ENCODE measurements at places on chromosomes 3 and 15. TPM values are rescaled to one million over a fixed set of nuclear protein-coding genes. Genes with fewer than 3 reads are reported as not detected.

DNA sequence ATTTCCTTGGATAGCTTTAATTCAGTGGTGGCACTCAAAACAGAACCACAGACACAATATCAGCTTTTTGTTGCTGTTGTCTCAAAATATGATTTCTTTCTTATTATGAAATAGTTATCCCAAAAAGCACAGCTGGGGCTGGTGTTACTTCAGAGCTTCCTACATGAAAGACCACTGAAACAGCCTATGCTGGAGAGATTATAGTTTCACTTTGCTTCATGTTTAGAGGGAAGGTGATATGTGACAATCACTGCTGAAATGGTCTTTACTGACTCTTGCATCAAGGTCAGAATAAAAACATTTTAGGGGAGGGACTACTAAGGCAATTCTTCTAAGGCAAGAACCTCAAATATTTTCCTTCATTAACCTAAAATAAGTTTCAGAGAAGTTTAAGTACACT, 190.7 kb downstream of the TNIK start:
- no peak for DNase-seq

DNA sequence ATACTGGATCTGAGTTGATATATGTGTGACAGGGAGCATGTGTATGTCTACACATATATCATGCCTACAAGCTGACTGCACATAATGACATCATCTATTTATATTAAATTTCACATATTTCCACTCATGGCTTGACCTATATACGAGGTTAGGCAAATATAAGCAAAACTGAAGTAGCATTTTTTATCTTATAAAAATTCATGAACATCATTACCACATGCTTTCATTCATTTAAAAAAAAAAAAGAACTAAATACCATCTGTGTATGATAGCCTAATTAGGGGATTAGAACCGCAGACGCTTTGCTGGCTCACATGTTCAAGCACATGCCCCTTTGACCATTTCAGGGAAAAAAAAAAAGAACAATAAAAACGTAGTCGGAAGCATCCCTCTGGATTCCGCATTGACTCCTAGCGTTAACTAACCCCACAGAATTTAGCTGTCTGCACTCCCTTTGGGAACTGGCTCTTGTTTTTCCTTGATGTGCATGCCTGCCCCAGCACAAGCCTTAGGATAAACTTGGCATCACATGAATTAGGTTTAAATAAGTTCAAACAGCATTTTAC, 888.4 kb downstream of the ROBO1 start:
- DNase-seq = no peak

DNA sequence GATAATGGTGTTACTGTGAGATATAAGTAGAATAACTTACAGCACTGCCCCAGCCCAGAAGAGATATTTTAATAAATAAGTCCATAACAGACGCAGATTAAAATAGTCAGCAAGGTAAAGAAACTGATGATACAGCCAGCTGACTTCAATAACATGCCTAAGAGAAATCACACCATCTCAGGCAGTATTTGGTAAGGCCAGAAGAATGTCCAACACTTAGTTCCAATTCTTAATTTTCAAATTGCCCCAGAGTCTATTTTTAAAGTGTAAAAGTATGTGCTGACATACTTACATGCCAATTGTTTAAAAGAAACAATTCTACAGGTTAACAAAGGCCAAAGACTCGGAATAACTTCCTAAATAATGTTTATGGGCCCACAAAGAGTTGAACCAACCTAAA, 1.6 kb downstream of the GNB4 start:
- no peak for DNase-seq

DNA sequence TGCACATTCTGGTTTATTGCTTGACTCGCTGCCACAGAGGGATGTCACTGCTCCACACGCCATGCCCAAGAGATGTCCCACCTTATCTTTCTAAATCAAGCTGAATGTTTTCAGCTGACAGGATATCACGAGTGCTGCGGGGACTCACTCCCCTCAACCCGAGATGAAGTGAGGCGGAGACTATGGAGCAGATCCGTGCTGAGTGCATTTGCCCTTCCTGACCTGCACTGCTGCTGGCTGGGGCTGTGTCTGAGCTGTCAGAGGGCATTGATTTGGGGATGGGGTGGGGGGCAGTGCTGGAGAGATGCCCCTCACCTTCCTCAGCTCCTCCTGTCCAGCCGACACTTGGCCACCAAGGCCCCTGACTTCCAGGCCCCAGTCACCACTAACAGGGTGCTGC, 40.5 kb upstream of the CSPG4 start:
- DNase-seq = no peak

DNA sequence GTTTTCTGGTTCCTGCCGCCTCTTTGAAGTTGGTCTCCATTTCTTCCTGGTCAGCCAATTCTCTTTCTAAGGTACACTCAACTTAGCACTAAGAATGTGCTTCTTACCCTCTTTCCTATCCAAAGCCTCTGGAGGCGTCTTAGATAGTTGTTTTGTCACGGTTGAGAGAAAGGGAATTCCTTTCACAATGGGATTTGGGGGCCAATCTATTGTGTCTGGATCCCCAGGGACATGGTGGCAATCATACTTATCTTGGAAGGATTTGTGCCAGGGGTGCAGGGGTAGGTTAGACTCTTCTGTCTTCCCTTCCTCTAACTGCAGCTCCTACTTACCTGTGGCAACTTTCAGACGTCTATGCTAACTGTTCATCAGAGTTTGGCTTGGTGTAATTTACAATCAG, 287.1 kb downstream of the SOX2 start:
- no peak for DNase-seq

DNA sequence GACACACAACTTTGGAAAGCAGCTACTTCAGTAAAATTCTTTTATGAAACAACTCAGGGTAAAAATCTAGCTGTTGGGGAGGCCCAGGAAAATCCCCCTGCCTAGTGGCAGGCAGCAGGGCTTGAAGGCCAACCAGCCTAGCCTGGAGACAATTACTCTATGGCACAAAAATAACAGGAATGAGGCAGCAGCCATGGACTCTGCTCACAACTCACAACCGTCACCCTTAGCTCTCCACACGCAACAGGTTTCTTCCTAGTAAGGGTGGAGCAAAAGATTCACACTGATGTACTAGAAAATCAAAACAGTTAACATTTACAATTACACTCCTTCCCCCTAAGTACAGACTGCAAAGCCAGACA, 530 bp upstream of the FBXL22 start:
- DNase-seq = no peak

- no peak for DNase-seq
Observed at GRCh38 chr3:15007681-15008141, 57.4 kb downstream of the MRPS25 start.

- no peak for DNase-seq
Observed at GRCh38 chr3:6571448-6571847, 289.5 kb upstream of the GRM7 start.

DNA sequence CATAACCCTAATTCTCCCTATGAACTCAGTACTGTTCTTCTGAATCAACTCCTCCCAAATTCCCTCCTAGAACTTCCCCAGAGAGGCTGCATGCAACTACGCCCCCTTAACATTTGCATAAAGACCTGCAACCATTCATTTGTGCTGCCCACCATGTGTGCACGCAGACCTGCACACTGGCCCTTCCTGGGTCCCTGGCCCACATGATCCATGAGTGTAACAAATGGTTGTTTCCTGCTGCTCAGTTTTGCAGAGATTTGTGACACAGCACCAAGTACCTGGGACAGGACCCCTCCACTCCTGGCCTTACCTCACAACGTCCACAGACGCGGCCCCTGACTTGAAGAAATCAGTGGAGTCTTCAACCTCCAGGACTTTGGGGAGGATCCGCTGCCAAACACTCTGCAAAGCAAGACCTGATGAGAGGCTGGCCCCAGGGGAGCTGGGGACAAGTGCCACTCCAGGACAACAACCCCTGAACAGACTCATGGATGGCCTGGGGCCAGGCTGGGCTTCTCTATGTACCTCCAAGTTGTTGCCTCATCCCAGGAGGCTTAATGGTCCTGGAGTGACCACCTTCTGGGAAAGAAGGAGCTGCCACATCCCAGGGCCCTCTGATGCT, 33.8 kb downstream of the ALDH1L1 start:
- DNase-seq = peak; percentile 22

DNA sequence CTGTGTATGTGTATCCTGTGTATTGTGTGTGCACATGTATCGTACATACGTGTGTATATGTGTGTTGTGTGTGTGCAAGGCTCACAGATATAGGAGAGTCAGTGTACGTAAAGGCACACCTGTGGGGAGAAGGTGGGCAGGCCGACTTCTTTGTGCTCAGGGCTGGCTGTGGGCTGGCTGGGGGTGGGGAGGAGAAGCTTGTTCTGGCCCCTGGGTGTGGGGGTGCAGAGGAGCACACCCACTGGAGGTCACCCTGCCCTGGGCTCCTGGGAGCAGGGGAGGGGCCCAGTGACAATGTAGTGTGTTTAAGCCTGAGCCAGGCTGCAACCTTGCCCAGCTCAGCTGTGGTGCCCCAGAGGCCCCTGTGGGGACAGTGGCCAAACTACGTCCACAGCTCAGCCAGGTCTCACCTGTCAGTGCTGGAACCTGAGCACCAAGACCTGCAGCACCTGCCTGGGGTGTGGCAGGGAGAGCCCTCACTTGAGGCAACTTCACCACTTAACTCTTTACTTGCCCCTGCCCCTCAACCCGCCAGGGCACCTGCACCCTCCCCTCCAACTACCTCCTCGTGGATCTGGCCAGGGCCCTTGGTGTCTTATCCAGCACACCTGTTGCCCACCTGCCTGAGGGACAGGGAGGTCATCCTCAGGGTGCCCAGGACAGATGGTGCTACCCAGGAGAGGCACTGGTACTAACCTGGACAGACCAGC, 2.6 kb upstream of the HHATL start:
- no peak for DNase-seq

DNA sequence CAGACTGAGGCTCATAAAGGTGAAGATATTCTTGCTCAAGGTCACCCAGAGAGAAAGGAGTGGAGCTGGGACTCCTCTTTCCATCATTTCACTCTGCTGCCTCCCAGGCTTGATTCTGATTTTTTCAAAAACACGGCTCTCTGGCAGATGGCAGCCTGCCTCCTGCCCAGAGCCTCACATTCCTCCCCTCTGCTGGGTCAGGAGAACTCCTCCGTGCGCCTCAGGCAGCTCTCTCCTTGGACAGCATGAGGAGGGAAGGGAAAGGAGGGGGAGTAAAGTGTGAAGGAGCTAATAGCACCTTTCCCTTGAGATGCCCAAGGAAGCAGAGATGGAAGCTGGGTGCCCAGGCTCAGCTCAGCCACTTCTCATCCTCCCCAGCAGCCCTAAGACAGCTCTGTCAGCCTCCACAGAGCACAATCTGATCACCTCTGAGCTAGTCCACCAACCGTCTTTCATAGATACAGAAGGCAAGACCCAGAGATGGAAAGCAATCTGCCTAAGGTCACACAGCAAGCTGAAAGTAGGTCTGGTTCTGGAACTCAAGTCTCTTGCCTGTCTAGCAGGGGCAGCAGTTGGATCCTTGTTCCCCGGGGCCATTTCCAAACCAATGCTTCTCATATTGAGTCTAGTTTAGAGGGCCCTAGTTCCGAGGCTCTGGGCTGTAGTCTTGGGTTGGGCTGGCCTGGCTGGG, 3.5 kb downstream of the RLBP1 start:
- DNase-seq = peak; percentile 27

- DNase-seq = no peak
Observed at GRCh38 chr3:151428386-151428785, 32.5 kb downstream of the IGSF10 start.

DNA sequence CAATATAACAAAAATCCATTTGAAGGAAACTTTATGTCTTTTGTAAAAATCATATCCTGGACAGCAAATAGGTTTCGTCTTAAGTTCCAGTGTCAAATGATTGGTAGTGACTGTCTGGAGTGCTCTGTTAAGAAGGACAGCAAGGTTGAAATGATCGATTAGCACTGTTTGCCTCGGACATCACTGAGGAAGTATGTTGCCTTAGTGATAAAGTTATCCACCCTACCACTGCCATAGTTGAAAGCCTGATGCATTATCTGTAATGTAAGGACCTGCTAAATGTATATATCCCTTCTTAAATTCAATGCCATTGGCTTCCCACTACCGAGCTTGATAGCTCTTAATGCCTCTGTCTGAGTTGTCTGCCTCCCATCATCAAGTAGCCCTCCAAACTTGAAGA, 70.0 kb downstream of the CFAP20DC start:
- DNase-seq = no peak

The SMCO1 gene
- not detected for total RNA-seq

The KLF15 gene
- 35.6 TPM for total RNA-seq

The MCCC1 gene
- total RNA-seq = 70.7 TPM

The COLQ gene
- 17.3 TPM for total RNA-seq

The RASGRP1 gene
- total RNA-seq = 47.7 TPM

The DAPK2 gene
- total RNA-seq = 14.5 TPM

The AP3B2 gene
- total RNA-seq = 126 TPM

All from dorsolateral prefrontal cortex (tissue), 122 donors.